ENCODE measurements at places on chromosomes 13 and 19.
A peak's percentile ranks its signal among the peaks of the same experiment; 100 is the strongest.

GRCh38 chr13:64793592-64793991 is 2436.5 kb downstream of the PCDH9 start:
- DNase-seq: no peak

GRCh38 chr13:33218426-33218825 is 67.1 kb downstream of the STARD13 start:
- DNase-seq: no peak

- no peak for DNase-seq
Observed at GRCh38 chr19:34675919-34676318, 1.0 kb downstream of the SCGB2B2 start.

- no peak for DNase-seq
Observed at GRCh38 chr13:46567671-46568070, 14.7 kb downstream of the LRCH1 start.

- DNase-seq: no peak
Observed at GRCh38 chr19:23512151-23512925, 117.1 kb upstream of the ZNF91 start.

DNA sequence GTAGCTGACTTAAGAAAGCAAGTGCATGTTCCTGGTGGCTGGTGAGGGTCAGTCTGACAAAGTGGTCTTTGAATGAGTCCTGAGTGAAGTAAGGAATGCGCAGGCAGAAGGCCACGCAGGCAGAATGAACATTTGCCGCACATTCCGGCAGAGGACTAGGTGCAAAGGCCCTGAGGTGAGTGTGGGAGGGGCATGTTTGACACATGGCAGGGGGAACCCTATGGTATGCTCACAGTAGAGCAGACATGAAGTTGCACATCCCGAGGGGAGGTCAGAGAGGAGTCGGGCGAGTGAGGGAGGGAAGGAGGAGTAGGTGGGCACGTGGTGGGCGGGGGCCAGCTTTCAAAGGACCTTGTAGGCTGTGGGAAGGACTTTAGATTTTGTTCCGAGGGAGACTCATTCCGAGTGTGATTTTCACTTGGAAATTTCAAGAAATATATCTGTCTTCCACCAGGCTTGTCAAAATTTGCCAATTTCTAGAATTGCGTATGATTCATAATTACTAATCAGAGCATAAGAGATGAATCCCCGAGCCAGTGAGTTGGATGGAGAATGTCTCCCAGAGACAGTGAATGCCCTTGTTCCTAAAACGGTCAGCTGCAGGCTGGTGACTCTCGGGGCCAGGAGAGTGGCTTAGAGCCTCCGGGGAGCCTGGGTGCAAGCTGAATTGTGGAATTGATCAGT is 40.3 kb downstream of the ERICH6B start:
- no peak for DNase-seq

DNA sequence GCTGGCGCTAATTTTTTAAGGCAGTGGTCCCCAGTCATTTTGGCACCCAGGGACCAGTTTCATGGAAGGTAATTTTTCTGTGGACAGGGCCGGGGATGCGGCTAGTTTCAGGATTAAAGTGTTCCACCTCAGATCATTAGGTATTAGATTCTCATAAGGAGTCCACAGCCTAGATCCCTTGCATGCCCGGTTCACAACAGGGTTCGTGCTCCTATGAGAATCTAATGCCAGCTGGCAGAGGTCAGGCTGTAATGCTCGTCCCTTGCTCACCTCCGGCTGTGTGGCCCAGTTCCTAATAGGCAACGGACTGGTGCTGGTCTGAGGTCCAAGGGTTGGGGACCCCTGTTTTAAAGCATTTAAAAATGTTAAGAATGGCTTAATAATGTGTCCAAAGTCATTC is 54.1 kb downstream of the GPC6 start:
- DNase-seq: no peak

DNA sequence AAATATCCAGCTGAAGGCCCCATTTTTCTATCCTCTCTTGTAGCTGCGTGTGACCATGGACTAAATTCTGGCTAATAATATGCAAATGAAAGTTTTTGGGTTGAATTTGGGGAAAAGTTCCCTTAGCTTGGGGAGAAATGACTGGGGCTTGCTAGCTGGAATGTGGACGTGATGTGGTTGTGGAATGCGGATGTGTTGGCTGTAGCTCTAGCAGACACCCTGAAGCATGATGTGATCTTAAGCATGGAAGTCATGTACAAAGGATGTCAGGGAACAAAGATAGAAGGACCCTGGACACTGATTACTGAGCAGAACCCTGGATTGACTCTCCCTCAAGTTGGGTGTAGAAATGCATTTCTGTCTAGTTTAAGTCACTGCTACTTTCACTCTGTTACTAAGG is 25.4 kb upstream of the SCEL start:
- DNase-seq: no peak

DNA sequence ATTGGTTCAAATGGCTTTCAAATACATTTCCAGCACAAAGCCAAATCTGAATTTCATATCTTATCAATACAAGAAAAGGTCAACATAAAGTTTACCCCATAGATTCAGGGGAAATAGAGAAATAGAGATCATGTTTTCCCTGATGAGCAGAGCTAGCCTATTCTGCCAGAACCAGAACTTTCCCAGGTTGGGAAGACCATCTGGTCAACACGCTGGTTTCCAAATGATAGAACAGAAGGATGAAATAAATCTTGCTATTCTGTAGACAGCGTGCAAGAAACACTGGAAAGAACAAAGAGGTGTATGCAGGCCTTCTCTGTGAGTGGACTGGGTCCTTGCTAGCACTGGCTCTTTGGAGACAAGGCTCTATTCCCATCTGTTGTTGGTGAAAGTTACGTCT is 350.6 kb downstream of the NDFIP2 start:
- no peak for DNase-seq

DNA sequence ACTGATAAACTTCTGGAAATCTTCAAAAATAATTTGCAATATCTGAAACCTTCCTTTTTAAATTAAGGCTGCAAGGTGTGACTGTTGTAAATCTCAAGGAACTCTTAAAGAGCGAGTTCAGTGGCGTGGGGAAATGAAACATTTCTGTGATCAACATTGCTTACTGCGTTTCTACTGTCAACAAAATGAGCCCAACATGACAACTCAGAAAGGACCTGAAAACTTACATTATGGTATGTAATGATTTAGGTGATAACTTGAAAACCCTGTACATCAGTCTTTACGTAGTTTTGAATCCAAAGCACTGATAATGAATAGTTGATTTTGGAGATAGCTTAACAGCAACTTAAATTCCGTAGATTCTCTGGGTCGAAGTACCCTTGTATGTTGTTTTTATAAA is 92.8 kb downstream of the ZMYM2 start:
- no peak for DNase-seq

- no peak for DNase-seq
Observed at GRCh38 chr13:48593536-48593935, 60.2 kb upstream of the CYSLTR2 start.

DNA sequence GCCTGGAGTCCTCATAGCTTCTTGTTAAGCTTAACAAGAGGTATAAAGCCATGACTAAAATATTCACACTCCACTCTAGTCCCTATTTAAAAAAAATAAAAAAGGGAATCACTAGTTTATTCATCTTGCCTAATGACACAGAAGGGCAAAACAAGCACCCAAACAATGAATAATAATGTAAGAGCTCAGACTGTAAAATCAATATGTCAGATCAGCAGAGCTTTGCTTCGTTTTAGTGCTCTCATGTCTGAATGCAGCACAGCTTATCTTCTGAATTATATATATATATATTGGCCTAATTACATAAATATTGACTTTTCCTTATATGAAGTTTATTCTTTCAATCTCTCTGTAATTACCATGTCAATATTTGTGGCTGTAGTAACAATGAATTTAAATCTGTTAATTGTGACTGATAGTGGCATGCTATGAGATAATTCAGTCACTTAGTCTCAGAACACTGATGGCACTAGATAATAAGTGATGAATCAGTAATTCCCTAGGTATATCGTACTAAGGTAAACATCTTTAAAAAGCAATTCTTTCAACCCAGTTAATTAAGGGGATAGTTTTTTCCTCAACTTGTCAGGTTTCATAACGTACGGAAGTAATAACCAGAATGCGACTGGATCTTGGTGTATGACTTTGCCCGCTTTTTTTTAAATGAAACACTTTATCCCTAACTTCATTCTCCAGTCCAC is 361.9 kb upstream of the GPC6 start:
- no peak for DNase-seq

GRCh38 chr13:51814825-51815650 is 11.1 kb upstream of the DHRS12 start:
- peak; percentile 87 for DNase-seq

DNA sequence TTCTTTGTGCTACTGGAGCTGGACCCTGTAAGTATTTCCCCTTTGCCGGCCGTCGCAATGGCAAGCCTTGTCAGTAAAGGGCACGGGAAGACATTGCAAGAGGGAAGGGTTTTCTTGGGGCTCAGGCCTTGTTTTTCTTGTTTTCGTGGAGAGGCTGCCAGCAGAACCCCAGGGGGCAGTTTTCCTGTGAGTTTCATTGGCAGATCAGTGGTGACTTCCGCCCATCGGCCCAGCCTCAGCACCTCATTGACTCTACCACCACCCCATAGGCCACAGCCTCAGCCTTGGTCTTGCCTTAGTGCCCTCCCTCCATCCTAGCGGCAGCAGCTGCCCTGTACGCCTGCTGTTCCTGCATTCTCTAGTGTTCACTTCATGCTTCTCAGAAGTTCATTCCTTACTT is 61.5 kb downstream of the GJA3 start:
- peak; percentile 82 for DNase-seq

DNA sequence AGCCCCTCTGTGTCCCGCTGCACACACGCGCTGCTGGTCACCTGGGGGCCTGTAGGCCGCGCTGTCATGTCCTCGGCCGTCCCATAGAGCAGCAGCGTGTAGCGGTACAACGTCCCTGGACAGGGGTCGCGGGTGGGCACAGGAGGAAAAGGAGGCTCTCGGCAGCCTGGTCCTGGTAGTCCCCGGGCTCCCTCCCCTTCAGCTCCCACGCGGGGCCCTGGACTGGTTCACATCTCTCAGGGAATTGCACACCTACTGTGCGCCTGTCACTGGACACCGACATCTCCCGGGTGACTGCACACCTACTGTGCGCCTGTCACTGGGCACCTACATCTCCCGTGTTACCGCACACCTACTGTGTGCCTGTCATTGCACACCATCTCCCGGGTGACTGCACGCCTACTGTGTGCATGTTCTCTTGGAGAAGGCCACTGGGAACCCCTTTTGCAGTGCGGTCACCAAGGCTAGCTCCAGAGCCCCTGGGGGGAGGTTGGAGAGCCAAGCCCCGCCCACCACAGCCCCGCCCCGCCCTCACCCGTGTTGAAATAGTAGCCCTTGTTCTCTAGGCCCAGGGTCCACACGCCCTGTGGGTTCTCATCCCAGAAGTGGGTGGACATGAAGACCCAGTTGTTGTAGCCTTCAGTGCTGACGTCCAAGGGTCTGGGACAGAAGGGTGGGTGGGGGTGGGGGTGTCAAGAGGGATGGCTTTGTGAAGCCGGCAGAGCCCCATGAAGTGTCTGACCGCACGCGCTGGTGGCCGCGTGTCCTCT is 3.5 kb upstream of the C19orf25 start:
- DNase-seq: peak; percentile 72

GRCh38 chr19:40781140-40781539 is 3.1 kb downstream of the RAB4B start:
- no peak for DNase-seq

GRCh38 chr13:47036294-47037008 is 139.6 kb upstream of the HTR2A start:
- DNase-seq: no peak
